ENCODE measurements at places on chromosomes 2 and 18. TPM values are rescaled to one million over a fixed set of nuclear protein-coding genes. Genes with fewer than 3 reads are reported as not detected.

Gene CIB4
- 0.38 TPM for total RNA-seq

Gene RMDN2
- 5.3 TPM for total RNA-seq

Gene MAP3K20
- total RNA-seq = 30.7 TPM

Gene REG1A
- not detected for total RNA-seq

Gene ZNF396
- total RNA-seq = 0.56 TPM

Gene CLEC4F
- total RNA-seq = not detected

Gene EN1
- 0.70 TPM for total RNA-seq

Gene LYG1
- total RNA-seq = 1.5 TPM

Gene TMX3
- 26.1 TPM for total RNA-seq

Gene UGT1A3
- total RNA-seq = not detected

Gene TUBA3D
- 11.1 TPM for total RNA-seq

Gene PKDCC
- 22.8 TPM for total RNA-seq

Gene TEKT4
- total RNA-seq = not detected

Gene PPP4R1
- total RNA-seq = 39.3 TPM

Gene DLX1
- 3.2 TPM for total RNA-seq

Gene CFAP53
- 0.30 TPM for total RNA-seq

Gene FSIP2
- total RNA-seq = not detected

Gene ZNF892
- 0.25 TPM for total RNA-seq

Gene APCDD1
- not detected for total RNA-seq

Gene CLK1
- total RNA-seq = 32.6 TPM

Gene ANKRD62
- not detected for total RNA-seq

Gene WDR43
- 94.4 TPM for total RNA-seq

Gene MC5R
- total RNA-seq = not detected

Gene MARCO
- total RNA-seq = 0.08 TPM

Gene COL5A2
- total RNA-seq = 75.7 TPM

Gene IL1F10
- not detected for total RNA-seq

Gene NGEF
- total RNA-seq = 20.3 TPM

Gene FBXO36
- 1.7 TPM for total RNA-seq

Gene RAB12
- total RNA-seq = 30.6 TPM

Gene RUFY4
- not detected for total RNA-seq

Gene ALLC
- not detected for total RNA-seq

Gene BMP10
- not detected for total RNA-seq

Gene SETBP1
- total RNA-seq = 0.47 TPM

Gene SLC38A11
- total RNA-seq = not detected

Gene COQ10B
- total RNA-seq = 18.5 TPM

Measured in A549 treated with Mapracorat at 1 μM for 4 hours (cell line).